Mesendoderm (in vitro differentiated cells): ENCODE measurements at places on chromosomes 11 and 22.
A peak's percentile ranks its signal among the peaks of the same experiment; 100 is the strongest.

DNA sequence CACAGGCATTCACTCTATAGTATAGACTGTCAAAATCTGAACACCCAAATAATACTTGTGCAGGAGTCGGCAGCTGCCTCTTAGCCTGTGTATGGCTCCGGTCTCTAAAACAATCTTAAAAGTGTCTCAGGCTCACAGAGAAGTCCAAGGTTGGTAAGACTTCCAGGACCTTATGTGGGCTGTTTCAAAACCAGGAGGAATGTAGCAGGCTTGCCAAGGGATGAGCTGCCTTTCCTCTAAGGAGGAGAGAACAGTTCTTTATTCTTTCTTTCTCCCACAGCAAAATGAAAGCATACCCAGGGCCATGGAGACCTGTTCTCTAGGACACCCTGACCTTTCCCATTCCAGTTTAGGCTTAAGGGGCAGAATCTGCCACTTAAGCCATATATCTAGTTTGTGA is 176.5 kb downstream of the TRPC6 start:
- no peak for DNase-seq

DNA sequence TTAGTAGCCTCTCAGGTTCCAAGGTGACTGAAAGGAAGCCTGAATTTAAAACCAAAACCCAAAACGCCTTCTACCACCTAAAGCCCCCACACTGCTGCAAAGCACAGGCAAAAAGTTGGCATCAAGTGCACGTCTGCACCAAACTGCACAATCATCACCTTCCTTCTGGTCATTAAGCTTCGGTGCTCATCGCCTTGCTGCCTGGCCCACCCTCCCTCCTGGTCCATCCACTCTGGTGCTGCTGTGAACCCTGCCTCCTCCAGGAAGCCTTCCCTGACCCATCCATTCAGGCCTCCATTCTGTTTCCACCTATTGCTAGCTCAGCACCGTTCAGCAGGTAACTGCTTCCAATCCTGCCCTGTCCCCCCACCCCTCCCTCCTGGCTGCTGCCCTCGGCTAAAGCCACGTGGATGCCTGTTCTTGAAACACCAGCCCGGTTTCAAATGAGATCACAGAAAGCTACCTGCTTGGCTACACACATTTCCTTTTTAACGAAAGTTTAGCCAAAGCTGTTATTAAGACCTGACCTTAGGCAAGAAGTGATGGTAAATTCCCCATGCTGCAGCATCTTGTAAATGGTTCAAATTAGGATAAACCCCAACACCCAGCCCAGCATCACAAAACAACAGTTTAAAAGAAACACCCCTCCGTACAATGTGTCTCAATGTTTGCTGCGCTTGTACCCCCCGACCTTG is 53.8 kb upstream of the CD5 start:
- DNase-seq: no peak

GRCh38 chr11:65719871-65720210 is 757 bp downstream of the RNASEH2C start:
- no peak for DNase-seq

DNA sequence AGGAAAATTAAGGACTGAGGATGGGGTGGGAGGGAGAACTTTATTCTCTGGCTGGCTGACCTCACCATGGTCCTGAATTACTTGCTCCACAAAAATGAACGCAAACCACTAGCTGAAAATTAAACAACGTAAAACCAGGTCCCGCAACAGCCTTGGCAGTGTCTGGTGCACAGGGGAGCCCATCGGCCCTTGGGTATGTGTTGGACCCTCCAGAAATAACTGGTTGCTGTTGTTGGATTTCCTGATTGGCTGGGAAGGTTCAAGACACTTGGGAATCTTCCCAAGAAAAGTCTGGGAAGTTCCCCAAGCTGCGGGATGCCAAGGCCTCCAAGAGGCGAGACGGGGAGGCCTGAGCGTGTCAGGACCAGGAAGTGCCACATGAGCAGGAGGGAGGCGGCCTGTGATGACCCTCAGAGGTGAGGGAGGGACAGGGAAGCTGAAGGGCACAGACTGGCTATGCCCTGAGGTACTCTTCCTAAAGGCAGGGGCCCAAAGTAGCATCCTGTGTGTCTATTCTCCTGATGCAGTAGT is 10.4 kb upstream of the RASL10A start:
- no peak for DNase-seq

GRCh38 chr22:43148581-43148980 is 2.8 kb upstream of the TSPO start:
- DNase-seq: no peak

GRCh38 chr11:82775736-82776346 is 42.2 kb upstream of the FAM181B start:
- DNase-seq: peak; percentile 80

DNA sequence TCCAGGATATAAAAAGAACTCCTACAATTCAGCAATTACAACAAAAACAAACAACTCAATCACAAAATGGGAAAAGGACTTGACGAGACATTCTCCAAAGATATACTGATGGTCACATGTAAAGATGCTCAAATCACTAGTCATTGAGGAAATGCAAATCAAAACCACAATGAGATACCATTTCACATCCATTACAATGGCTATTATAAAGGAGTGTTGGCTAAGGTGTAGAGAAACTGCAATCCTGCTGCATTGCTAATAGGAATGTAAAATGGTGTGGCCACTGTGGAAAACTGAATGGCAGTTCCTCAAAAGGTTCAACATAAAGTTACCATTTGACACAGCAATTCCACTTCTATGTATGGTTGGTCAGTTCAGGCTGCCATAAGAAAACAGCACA is 11.8 kb upstream of the TBCEL start:
- DNase-seq: no peak

DNA sequence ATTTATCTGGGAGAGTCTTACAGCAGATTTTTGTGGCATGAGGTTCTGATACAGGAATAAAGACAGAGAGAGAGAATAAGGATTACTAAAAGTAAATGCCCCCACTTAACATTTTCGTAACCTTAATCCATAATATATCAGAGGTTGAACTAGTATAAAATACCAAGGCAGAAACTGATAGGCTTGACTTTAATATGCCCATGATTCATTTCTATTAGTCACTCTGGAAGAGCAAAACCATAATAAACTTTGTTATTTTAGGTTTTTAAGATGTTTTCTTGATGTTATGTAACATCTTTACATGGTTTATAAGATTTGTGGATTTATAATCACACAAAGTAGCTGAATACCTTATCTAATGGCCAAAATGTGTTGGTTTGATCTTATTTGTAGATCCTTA is 19.1 kb downstream of the GUCY1A2 start:
- no peak for DNase-seq

DNA sequence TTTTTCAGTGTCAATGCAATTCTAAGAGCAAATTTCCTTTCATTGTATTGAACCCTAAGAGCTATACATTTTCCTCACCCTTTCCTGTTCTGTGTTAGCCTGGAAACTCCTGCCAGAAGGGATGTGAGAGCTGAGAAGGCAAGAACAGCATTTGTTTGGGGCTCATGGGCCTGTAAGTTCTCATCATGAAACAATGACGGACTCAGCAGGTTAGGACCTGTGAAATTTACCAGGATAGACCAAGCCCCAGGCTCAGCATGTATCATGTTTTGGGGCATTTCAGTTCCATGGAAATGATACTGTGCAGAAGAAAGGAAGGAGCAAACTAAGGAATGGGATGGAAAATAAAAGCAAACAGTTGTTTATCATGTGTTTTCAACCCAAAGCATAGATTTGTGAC is 41.6 kb downstream of the NTM start:
- DNase-seq: no peak

- peak; percentile 99 for DNase-seq
Measured at GRCh38 chr11:61814958-61815789, 1.6 kb downstream of the FADS1 start.

DNA sequence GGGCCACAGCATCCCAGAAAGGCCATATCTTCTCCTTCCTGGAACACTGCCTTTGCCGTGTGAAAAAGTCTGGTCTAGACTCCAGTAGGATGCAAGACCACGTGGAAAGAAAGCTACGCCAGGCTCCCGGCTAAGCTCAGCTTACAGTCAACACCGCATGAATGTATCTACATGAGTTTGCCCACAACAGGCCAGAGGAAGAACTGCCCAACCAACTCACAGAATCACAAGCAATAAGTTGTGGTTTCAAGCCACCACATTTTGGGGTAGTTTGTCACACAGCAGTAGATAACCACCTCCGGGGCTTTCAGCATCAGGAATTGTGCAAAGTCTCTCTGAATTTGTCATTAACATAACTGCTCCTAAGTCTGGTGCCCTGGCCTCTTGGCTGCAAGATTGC is 27.3 kb downstream of the HSPA8 start:
- no peak for DNase-seq

GRCh38 chr11:77467993-77468392 is 5.9 kb downstream of the PAK1 start:
- no peak for DNase-seq

DNA sequence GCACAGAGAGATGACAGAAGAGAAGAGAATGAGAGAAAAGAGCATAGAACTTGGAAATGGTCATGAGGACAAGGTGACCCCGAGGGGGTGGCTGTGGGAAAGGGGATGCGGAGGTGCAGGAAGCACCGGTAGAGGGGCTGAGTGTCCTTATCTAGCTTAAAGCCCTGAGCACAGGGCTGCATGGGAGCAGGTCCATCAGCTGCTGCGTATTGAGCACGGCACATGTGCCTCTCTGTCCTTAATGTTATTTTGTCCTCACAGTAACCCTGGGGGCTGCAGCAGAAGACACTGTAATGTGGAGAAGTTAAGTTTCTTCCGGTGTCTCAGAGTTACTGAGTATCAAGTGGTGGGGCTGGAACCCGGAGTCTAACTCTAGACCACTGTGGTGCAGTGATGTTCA is 94.4 kb upstream of the OR4B1 start:
- no peak for DNase-seq

GRCh38 chr11:131864228-131864627 is 493.8 kb downstream of the NTM start:
- DNase-seq: no peak
